ENCODE measurements at places on chromosomes 1 and 21.

GRCh38 chr1:79197421-79197820 is 190.9 kb upstream of the ADGRL4 start:
- no peak for DNase-seq

GRCh38 chr1:177219554-177220458 is 49.0 kb downstream of the BRINP2 start:
- no peak for DNase-seq

GRCh38 chr1:978835-979743 is 2.8 kb downstream of the PERM1 start:
- DNase-seq = no peak

DNA sequence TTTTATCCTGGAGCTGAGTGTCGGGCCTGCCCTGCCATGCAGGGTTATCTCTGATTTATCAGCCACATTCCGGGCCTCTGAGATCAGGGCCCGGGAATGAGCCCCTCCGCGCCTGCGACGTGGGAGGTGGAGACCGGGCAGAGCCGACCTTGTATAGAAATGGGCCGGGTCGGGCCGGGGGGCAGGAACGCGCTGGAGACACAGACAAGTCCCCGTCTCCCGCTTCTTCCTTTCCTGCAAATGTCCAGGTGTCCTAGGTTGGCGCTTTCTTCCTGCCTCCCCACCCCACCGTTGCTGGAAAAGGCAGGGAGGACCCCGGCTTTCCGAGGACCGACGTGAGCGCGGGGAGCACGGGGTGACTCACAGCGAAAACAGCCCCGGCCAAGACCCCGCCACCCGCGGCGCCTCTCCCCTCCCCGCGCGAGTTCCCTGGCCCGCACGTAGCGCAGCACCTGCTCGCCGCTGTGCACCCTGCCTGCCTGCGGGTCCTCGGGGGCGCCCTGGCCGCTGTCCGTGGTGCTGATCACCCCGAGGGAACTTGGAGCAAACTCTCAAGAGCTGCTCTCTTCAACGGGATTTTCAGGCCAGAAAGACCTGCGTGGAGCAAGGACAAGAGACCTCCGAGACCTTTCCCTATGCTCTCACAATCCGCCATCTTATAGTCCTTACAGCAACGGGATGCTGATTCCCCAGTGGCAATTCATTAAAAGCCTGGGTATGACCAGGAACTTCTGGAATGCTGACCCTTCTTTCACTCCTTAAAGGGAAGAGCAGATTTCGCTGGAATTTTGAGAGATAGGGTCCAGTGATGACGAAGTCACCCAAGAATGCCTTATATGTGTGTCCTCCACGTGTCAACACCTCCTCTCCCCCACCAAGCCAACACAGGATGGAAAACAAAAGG is 475 bp upstream of the NPPB start:
- DNase-seq = peak; percentile 31
